ENCODE measurements at places on chromosomes 7 and 10. TPM values are rescaled to one million over a fixed set of nuclear protein-coding genes. Genes with fewer than 3 reads are reported as not detected.

JCAD gene
- 7.3 TPM for total RNA-seq

SGCE gene
- total RNA-seq = 44.6 TPM

CLDN4 gene
- 277 TPM for total RNA-seq

AGAP5 gene
- total RNA-seq = 1.0 TPM

GDF2 gene
- not detected for total RNA-seq
